GM12892 (cell line): ENCODE measurements at places on chromosomes 1 and 21.

DNA sequence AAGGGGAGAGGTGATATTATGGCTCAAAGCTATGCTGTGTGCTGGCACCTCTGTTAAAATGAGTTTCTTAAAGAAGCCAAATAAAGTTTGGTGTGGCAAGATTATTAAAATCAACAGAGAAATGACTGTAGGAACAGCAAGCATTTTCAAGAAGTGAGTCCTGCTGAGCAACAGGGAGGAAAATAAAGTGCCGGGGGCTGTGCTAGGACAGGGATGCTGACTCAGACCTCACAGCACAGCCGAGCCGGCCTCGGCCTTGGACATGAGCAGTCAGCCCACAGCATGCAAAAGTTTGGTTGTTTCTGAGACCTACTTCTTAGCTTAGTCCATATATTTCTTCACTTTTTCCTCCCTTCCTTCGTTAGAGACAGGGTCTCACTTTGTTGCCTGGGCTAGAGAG is 19.2 kb downstream of the CNIH3 start:
- DNase-seq = no peak

DNA sequence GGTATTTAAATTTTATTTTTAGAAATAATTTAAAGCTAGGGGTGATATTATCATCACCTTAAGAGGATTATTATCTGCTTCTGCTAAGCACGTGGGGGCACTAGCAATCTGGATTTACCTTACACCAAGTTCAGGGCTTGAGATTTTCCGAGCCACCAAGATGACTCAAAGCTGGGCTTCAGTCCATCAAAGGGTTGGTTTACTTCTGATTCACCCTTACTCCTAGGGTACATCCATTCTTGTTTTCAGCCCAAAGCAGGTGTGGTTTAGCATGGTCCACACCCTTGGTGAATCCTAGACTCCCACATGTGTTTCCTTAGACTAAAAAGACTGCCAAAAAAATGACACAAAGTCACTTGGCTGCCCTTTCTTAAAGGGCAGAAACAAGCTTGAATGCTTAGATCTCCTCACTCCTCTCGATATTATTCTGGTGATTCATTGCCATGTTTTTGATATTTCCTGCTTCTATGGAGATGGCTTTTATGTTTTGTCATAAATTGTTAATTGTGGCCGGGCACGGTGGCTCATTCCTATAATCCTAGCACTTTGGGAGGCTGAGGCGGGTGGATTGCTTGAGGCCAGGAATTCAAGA is 9.8 kb upstream of the PRSS38 start:
- DNase-seq = no peak

DNA sequence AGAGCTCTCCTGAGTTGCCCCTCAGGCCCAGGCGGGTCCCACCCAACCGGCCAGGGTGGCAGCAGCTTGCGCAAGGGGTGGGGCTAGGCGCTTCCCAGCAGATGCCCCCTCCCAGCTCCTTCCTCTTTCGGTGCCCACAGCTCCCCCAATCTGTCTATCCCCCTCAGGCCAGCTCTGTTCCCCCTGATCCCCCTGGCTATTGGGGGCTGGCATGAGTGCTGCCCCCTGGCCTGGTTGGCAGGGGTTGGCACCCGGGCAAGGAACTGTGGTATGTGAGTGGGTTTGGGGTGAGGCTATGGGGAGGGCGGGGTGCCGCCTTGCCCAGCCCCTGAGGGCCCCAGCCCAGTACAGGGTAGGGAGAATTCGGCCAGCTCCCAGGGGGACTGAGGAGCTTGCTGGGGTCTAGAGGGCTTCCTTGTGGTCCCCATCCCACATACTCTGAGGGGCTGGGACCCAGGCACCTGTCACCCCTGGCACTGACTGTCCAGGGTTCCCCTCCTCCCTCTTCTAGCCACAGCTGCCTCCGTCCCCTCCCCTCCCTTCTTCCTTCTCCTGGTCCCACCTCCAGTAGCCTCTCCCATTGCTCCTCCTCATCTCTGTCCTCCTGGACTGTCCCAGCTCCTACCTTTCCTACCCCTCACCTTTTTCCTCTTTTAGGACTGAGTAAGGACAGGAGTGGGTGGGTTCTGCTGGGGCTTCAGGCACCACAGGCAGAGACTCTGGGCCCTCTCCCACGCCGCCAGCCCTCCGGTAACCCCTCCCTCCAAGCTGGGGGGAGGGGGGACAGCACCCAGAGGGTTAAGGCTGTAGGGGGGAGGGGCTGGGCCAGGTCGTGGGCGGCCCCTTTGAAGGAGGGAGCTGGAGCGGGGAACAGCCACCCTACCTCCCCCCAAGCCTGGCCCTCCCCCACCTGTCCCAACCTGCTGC is 5.7 kb downstream of the ZBTB7B start:
- no peak for DNase-seq

- DNase-seq = no peak
Observed at GRCh38 chr1:30484668-30485067, 238.7 kb downstream of the MATN1 start.

DNA sequence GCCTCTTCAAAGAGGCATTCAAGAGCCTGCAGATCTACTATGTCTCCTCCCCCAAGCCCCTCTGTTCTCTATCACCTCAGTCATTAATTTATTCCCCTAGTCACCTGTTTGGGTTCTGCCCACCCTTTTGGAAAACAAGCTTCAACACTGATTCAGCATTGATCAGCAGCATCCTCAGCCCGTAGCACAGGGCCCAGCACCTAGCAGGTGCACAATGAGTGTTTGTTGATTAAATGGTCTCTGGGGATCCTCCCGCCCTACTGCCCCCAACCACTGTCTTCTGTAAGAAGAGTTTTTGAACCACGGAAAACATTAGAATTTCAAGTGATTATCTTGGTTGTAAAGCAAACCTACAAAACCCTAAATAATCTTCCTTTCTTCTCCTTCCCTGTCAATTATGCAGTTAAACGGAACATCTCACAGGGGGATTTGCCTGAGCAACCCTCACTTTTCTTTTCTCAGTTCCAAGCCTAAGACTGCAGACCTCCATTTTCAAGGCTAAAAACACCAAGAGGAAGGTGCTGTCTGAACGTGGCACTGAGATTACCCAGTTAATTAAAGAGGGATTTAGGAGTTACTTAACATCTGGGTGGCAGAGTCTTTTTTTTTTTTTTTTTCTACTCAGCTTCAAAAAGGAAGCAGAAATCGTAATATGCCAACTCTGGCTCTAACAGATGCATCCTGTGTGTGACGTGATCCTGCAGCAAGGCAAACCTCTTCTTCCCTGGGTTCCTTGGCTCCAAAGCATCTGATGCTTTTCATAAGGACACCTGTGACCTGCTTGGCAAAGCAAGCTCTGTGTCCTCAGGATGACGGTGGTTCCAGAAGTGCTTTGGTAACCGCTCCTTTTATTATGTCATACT is 163.0 kb downstream of the KAZN start:
- no peak for DNase-seq
